B cell (primary cell): ENCODE measurements at places on chromosomes 6 and 20.

DNA sequence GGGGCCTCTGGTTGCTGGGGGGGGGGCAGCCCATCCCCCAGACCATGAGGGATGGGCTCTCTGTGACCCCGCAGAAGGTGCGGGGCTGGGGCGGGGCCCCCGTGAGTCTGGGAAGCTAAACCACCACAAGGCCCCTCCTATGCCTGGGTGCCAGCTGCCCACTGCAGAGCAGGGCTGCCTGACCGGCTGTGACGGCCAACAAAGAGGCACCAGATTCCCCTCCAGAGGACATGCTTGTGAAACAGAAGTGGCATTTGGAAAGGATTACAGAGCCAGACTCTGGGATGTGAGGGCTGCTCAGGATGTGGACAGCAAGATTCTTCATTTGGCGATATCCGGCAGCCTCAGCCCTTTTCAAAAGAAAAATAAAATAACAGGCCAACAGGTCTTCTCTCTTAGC, 16.5 kb upstream of the NTSR1 start:
- DNase-seq, result no peak

- no peak for DNase-seq
These were observed 108.8 kb upstream of the BCLAF1 start for GRCh38 chr6:136398453-136398852.

DNA sequence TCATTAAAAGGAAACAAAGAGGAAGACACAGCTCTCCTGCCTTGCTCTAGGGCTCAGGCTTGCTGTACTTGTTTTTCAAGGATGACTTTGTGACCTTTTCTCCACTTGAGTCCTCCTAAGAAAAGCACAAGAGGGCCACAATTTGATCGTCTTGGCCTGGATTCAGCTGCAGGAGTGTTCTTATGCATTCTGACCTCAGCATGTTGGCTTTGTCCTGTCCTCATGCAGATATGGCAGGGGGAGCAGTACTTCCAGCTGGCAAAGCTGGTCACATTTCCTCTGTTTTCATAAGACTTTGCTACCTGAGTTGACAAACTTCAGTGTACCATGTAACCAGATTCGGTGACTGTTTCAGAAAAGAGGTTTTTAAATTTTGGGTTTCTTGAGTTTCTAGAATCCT, 30.8 kb downstream of the KDM1B start:
- no peak for DNase-seq

DNA sequence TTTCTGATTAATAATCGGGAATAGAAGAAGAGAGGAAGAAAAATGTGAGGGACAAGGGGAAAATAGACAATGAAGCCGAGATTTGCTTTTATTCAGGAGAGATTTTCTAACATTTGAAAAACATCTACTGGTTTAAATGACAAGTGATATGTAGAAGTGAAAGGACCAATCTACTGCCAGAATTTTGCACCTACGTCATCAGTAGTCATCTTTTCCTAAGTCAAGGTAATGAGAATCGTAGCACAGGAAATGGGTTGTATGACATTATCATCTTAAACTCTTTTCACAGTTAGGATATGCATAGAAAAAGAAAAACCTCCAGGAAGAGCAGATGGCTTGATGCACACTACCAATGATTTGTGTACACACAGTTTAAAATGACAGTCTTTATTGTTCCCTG, 45.3 kb upstream of the RAB32 start:
- no peak for DNase-seq

GRCh38 chr6:1715336-1715735, 105.6 kb downstream of the FOXC1 start:
- no peak for DNase-seq
